ENCODE measurements at places on chromosomes 1 and 21. TPM values are rescaled to one million over a fixed set of nuclear protein-coding genes. Genes with fewer than 3 reads are reported as not detected.
A peak's percentile ranks its signal among the peaks of the same experiment; 100 is the strongest.

Gene REG4
- total RNA-seq, result not detected

Gene TNFRSF9
- 0.83 TPM for total RNA-seq

Gene INAVA
- total RNA-seq, result 0.46 TPM

Gene UBAP2L
- 116 TPM for total RNA-seq

Gene PLA2G2E
- not detected for total RNA-seq

Gene EVI5
- total RNA-seq, result 44.3 TPM

GRCh38 chr1:100700586-100700985 is 19.0 kb upstream of the VCAM1 start:
- no peak for DNase-seq

DNA sequence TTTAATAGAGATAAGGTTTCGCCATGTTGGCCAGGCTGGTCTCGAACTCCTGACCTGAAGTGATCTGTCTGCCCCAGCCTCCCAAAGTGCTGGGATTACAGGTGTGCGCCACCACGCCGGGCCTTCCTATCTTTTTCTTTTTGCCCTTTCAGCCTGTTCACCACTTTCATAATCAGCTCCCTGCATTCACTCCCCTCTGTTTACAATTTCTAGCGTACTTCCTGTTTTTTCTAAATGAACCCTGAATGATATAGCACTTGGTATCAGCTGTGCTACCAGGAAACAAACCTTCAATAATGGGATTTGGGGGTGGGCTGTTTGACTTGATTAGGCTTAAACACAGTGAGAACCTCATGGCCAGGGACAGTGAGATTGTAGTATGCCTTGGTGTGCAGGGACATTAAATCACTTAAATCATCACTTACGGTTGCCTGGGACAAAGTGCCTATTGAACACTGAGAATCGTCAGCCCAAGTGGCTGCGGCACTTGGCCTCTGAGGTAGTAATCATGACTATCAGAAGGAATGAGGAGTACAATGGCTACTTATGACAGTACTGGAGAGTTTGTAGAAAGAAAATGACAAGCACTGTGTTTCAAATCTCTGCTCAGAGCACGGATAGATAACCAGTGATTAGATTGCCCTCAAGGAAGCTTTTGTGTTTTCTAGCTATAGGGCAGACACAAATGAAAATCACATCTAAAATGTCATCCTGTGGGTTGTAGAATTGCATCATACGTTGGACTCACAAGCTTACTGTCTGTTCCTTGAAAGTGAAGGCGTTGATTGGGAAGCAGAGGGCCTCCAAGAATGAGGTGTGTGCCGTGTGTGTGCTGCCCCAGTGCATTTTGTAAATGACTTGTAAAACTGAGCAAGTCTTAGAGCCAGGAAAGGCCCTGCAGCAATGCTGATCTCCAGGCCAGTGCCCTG is 661.8 kb downstream of the MATN1 start:
- DNase-seq, result no peak

GRCh38 chr1:36450270-36450918 is at the start of gene OSCP1:
TSS of gene OSCP1 (minus strand) at chr1:36450451. CDS start at chr1:36450369, 82 bp downstream.
- peak; percentile 97 for DNase-seq

DNA sequence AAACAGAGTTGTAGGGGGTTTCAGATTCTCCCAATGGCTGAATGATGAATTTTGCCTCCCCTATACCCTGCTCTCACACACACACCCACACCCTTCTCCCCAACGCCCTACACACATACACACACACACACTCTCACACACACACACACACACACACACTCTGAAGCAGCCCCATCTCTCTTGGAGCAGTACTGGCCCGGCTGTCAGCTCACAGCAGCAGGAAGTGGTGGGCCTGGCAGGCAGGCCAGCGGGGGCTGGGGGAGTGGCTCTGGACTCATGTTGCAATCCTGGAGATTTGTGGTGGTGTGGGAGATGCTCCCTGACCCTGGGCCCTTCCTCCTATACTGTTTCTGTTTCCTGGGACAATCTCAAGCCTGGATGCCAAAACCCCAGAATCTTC is 2.2 kb downstream of the IKBKE start:
- no peak for DNase-seq

- DNase-seq, result peak; percentile 43
Observed at GRCh38 chr1:91885213-91885715, 687 bp downstream of the TGFBR3 start.

GRCh38 chr21:38041493-38041892 is 125.2 kb upstream of the KCNJ6 start:
- DNase-seq, result no peak

DNA sequence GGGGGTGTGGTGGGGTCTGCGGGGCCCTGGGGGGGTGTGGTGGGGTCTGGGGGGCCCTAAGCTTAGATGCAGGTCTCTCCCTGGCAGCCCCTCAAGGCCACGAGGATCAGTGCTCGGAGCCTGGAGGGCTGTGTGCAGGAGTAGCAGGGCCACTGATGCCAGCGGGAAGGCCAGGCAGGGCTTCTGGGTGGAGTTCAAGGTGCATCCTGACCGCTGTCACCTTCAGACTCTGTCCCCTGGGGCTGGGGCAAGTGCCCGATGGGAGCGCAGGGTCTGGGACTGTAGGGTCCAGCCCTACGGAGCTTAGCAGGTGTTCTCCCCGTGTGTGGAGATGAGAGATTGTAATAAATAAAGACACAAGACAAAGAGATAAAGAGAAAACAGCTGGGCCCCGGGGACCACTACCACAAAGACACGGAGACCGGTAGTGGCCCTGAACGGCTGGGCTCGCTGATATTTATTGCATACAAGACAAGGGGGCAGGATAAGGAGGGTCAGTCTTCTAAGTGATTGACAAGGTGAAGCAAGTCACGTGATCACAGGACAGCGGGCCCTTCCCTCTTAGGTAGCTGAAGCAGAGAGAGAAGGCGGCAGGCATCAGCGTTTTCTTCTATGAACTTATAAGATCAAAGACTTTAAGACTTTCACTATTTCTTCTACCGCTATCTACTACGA is 8.7 kb downstream of the RNF223 start:
- no peak for DNase-seq

DNA sequence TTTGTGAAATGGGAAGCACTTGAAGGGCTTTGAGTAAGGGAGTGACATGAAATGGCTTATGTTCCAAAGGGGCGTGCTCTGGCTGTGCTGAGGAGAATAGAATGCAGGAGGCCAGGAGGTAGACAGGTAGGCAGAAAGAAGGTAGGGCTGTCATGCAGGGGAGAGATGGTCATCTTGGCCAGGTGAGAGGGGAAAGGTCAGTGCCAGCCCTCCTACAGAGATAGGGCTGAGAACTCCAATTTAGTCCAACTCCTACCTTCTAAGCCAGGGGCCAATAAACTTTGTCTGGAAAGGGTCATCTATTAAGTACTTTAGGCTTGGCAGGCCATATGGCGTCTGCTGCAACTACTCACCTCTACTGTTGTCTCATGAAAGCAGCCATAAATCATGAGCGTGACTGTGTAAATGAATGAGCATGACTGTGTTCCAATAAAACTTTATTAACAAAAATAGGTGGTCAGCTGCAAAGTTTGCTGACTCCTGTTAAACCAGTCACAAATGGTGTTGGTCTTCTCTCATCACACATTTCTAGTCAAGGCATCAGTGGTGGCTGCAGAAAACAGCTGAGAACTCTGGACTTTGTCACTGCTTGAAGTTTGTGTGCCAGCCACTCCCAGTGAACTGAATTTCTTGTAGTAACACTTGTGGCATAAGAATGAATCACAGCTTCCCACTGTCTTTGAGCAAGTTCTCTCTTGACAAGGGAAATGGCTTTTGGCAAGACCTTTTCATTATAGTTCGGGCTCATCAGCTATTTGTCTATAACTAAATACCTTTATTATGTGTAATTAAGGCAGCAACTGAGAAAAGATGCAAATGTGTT is 32.0 kb upstream of the CD2 start:
- no peak for DNase-seq

GRCh38 chr1:97778718-97779117 is 142.1 kb downstream of the DPYD start:
- no peak for DNase-seq

DNA sequence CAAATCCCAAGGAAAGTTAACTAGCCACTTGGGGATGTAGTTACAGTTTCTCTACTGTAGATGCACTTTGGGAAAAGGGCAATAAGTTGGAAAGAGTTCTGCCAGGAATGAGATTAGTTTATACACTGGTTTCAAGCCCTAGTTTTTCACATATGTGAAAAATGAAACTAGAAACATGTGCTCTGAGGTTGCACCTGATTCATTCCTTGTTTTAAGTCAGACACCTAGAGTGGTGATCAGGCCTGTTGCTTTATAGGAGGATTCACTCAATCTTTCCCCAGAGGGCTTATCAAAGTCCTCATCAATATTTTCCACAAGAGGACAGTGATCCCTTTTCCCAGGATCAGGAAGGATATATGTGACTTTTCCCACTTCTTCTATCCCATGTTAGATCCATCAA is 515.9 kb upstream of the PKN2 start:
- DNase-seq, result no peak

GRCh38 chr1:222547260-222547614 is 667 bp downstream of the HHIPL2 start:
- DNase-seq, result no peak

DNA sequence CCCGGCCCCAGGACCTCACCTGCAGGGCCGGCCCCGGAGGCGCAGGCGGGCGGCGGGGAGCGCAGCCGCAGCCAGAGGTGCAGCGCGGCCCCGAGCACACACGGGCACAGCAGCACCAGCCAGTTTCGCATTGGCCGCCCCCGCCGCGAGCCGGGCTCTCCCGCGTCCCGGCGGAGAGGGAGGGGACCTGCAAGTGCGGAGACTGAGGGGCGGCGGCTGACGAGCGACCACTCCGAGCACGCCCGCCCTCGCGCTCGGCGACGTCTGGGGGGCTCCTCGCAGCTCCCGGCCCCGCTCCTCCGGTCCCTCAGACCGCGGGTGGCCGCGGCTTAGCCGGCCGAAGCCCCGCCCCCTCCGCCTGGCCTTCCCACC is at the start of gene B3GALNT2:
TSS of gene B3GALNT2 (minus strand) at position 331 of the 372 bp plus-strand sequence. CDS start at position 131, 200 bp downstream.
- DNase-seq, result no peak

GRCh38 chr1:19484338-19484797 is 971 bp downstream of the CAPZB start:
- DNase-seq, result no peak

- DNase-seq, result no peak
Observed at GRCh38 chr1:164617377-164618201, 58.6 kb downstream of the PBX1 start.

DNA sequence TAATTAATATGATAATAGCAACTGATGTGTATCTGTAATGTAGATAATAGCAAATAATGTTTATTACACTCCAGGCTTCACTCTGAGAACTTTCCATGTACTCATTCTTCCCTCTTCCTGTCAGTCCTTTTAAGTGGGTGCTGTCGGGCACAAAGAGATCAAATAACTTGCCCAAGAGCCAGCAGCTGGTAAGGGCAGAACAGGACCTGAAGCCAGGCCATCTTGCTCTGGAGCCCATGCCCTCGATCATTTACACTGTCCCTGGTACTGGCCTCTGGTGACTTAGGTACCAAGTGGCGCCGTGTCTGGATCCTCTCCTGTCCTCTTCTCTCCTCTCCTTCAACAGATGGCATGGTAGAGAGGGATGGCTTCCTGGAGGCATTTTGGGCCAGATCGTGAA is 97.2 kb downstream of the VPS13D start:
- no peak for DNase-seq

- no peak for DNase-seq
Observed at GRCh38 chr1:198639671-198640143, 867 bp downstream of the PTPRC start.

DNA sequence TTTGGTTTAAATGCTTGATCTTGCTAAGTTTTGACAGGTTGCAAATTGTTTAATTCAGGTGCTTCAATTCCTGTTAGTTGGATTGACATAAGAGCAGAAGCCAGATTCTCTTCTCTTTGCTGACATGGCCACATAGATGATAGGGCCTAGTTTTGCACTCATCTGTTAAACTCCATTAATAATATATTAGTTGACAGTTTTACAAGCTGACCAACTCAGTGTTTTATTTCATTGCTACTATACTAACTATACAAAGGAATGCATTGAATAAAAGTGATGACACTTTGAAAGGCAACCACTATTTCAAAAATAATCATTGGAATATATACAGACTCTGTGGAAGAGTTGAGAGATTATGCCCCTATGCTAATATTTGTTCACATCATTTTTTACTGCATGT is 255.6 kb upstream of the DPYD start:
- no peak for DNase-seq

DNA sequence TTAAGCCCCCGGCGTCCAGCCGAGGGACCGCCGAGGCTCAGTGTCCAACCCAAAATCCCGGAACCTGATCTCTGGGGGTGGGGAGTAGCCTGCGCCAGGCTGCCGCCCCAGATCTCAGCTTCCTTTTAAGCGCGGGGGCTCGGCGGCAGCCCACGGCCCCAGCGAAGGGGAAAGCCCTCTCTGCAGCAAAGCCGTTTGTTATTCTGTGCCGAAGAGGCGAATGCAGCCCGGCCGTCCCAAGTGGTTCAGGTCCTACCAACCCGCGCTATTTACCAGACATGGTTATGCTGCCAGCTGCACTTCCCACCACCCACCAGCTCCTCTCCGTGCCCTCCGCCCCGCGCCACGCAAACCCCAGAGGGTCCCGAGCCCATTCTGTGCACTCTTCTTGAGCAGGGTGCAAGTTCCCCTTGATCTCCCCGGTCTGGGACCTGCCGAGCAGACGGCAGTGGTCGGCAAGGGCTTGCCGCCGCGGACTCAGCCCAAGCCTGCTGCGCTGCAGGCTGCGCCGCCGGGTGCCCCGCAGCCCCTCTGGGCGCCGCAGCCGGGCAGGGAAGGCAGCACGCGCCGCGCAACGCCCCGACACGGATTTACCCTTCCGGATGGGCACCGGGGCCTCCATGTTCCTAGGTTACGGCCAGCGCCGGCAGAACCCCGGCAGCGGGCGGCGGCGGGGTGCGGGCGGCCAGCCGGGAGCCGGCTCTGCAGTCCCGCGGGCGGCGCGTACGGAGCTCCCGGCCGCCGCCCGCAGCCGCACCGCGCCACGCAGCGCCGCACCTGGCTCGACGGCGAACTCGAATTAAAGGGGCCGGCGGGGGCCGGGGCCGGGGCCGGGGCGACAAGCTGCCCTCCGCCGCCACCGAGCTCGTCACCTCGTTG is 738 bp upstream of the KCNA2 start:
- DNase-seq, result no peak

DNA sequence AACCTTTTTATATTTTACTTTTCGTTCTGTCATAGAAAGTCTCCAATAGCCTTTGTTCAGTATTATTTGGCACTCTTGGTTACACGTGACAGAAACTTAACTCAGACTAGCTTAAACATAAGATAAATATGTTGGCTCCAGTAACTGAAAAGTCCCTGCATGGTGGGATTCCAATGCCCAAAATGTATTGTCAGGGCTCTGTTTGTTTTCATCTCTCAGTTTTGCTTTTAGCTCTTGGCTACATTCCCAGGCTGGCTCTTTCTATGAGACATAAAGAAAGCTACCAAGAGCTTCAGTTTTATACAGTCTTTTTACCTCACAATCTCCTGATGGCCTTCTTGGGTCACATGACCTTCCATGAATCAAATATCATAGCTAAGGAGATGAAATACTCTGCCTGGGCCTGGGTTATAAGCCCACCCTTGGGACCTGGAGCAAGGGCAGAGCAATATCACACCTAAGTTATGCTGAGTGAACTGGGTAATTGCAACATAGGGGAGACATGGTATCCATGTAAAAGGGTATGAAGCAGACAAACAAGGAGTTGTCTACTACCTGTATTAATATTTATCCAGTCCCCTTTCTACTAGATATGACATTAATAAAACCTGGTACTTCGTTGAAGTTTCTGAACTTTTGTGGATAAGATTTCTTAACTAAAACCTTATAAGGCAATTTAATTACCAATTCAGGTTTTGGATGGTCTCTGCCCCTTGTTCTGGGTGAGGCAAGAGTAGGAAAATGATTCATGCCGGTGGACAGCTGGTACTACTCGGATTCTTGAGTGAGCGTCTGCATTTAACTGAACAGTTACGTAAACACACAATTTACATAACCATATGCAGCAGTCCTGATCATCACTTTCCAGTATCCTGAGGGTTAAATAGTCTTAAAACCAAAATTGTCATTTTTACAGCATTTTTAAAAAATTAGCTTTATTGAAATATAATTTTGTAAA is 442.3 kb downstream of the GPATCH2 start:
- no peak for DNase-seq
